ENCODE measurements at places on chromosomes 3 and 15.

DNA sequence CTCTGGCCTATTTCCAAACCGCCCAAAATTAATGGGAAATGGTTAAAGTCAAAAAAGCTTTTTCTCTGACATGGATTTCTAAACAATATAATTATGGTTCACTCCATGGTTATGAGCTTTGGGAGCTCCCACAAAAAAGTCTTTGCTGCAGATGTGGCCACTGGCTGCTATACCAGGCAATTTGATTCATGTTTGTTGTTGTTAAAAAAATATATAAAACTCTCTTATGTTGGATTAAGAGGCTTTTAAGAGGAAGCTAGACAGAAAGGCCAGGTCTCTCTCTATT is 258.6 kb downstream of the TIGIT start:
- DNase-seq: no peak

DNA sequence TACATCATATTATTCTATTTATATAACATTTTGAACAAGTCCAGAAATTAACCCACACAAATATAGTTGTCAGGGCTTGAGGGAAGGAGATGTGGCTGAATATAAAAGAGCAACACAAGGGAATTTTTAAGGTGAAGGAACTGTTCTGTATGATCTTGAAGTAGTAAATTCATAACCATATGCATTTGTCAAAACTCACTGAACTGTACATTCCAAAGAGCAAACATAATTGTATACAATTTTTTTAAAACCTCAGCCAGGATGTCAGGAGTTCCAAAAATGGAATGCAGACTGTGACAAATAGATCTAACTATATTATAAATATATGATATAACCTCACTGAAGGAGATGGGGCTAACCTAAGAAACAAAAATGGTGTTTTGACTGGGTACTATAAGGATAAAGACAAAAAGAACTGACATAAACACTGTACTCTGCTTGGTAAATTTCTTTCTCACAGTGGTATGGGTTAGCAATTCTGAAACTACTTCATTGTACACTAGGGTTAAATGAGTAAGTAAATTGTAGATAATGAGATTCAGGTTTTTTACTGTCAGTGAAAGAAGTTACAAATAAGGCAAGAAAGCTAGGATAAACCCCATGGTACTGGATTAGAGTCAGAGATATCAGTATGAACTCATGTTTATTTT is 14.4 kb downstream of the GOLGB1 start:
- DNase-seq: no peak

GRCh38 chr3:156445117-156446090 is 109.5 kb downstream of the SSR3 start:
- no peak for DNase-seq

- no peak for DNase-seq
Observed at GRCh38 chr15:40960151-40960885, 7.0 kb downstream of the CHAC1 start.

DNA sequence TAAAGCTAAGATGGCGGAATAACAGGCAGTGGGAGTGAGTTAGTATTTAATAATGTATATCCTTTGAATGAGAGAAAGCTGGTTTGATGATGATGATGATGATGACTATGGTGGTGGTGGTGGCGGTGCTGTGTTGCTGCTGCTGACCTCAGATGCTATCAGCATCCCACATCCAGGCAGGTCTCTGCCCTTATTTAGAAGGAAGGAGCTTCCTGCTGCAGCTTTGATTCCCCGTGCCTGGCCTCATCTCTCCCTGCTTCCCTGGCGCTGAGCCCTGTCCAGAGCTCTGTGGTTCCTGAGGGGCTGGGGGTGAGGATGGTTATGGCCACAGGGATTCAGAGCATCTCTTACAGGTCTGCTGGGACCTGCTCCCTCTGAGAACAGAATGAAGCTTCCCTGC is 73.1 kb downstream of the RAB11A start:
- DNase-seq: no peak

DNA sequence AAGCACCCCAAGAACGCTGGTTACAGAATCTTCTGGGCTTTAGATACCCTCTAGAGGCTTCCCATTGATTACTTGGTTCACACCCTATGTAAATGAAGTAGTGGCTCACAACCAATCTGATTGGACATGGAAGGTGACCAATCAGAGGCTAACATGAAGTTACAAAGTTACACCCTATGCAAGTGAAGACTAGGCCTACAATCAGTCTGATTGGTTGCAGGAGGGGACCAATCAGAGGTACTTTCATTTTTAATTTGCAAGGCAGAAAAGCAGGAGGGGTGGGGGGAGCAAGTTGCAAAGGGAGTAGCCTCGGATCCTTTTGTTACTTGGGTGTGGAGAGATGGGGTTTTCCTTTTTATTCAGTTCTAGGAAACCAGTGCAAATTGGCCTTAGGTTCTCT is 11.1 kb upstream of the RTP2 start:
- no peak for DNase-seq

DNA sequence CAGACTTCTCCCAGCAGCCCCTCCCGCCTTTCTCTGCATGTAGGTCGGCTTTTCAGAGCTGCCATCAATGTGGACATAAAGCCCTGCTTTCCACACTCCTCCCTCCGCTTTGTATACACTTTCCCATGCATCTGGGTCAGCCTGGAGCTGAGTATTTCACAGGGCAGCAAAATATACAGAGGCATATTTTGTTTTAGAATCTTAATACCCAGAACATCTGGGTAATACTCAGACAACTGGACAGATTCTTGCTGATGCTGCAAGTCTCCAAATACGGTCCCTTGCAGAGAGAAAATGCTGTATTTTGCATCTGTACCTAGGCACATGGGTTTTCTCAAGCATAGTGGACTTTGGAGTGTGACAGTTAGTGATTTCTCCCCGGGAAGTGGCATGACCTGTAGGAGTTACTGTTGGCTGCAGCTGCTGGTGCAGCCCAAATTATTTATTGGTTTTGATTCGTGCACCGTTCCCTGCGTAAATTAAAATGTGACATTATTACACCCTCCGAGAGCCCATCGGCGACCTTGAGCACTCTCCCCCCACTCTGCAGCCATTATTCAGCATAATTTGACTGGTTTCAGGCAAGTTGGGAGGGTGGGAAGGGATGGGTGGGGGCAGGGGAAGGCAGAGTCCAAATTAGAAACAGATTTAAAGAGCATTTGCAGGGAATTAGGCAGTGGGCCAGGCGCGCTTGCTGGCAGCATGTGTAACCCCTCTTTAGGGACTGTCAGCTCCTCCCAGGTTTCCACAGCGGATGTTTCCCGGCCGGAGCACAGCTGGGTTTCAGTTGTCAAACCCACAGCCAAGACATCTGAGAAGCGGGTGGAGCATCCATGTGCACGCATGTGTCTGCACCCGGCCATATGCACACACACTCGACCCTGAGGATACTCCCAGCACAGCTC is 100.8 kb downstream of the CPN2 start:
- DNase-seq: no peak

- peak; percentile 33 for DNase-seq
Observed at GRCh38 chr3:130925628-130926027, 31.7 kb downstream of the ATP2C1 start.

DNA sequence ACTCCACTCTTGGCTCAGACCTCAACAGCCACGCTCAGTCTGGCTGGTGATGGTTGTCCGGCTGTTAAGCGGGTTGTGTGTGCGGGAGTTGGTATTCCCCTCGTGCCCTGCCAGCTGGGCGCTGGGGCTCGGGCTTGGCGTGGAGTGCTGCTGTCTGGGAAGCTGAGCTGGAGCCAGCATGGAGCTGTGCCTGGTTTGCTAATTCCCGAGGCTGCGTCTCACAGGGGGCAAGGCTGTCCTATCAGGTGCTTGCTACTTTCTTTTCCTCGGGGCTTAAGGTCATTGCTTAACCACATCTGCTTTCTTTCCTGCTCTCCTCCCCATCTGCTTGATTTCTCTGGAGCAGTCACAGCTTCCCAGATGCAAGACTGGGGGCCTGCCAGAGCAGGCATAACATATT is 29.9 kb downstream of the PDIA5 start:
- DNase-seq: no peak

- DNase-seq: peak; percentile 56
Observed at GRCh38 chr3:129399895-129400357, 28.5 kb downstream of the EFCAB12 start.

GRCh38 chr15:78120523-78120922 is 10.7 kb downstream of the CIB2 start:
- DNase-seq: no peak

DNA sequence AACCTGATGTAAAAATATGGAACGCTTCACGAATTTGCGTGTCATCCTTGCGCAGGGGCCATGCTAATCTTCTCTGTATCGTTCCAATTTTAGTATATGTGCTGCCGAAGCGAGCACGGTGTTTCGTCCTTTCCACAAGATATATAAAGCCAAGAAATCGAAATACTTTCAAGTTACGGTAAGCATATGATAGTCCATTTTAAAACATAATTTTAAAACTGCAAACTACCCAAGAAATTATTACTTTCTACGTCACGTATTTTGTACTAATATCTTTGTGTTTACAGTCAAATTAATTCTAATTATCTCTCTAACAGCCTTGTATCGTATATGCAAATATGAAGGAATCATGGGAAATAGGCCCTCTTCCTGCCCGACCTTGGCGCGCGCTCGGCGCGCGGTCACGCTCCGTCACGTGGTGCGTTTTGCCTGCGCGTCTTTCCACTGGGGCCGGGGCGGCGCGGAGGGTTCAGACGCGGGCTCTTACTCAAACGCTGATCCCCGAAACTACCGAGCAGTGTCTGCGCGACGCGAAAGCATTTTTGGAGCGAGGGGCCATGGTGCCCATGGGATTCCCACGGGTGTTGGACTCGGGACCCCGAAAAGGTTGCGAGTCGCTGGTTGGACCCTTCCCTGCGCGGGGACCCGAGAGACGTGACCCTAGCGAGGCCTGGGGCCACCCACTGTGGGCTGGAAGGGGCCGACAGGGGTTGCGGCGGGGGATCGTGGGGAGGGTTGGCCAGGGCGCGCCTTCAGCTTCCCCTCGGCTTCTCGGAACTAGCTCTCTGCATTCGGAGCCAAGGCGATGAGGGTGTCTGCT is at the start of gene RNU6-1:
TSS of gene RNU6-1 (minus strand) at position 117 of the 820 bp plus-strand sequence.
- peak; percentile 86 for DNase-seq

DNA sequence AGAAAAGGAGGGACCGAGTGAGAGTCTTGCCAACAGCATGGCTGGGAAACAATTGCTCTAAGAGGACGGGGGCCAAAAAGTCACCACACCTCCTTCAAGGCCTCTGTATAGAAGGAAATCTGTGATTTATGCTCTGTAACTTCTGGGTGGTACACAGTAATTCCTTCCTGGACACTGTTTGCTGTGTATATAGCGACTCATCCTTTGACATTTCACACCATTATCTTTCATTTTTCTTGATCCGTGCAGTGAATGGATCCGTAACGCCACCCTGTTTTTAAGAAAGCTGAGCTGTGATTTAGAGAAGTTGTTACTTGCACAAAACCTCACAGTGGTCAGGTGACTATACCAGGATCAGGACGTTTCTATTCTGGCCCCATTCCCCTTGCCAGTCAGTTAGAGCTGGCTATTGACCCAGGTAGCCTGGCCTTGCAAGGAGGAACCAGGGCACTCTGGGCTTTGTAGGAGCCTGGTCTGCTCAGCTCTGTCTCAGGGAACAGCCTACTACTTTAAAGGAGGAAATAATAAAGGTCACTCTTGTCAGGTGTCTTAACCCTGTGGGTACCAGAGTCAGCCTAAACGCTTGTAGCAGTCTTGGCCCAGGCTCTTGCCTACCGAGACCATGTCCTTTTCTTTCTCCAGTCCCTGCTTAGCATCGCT is 86.5 kb upstream of the MYZAP start:
- DNase-seq: peak; percentile 21

DNA sequence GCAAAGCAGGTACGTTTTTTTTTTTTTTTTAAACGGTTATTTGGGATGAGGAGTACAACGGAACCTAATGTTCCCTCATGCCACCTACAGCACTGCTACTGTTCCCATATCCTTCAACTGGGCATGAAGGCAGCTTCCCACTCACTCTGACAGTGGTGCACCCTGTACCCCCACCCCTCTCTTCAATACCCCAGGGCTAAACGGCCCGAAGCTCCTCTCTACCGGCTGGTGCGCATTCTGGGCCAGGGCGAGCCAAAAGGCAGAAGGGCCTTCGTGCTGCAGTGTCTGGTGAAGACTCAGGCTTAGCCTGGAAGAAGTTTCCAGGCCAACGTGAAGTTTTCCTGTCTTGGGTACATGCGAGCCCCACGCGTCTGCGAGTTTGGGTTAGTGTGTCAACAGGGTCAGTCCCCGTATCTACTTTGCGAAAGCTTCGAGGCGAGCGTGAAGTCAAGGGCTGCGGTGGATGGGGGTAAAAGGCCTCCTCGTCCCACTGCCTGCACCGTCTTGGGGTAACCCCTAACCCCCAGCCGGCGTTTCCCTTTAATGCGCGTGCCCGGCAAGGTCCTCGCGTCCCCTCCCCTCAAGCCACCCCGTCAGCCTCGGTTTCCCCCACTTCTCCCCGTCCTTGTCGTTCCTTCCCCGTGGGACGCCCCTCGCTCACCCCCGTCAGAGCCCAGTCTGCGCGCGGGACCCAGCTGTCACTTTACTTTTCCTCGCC is 765 bp upstream of the UBE2E2 start:
- no peak for DNase-seq

DNA sequence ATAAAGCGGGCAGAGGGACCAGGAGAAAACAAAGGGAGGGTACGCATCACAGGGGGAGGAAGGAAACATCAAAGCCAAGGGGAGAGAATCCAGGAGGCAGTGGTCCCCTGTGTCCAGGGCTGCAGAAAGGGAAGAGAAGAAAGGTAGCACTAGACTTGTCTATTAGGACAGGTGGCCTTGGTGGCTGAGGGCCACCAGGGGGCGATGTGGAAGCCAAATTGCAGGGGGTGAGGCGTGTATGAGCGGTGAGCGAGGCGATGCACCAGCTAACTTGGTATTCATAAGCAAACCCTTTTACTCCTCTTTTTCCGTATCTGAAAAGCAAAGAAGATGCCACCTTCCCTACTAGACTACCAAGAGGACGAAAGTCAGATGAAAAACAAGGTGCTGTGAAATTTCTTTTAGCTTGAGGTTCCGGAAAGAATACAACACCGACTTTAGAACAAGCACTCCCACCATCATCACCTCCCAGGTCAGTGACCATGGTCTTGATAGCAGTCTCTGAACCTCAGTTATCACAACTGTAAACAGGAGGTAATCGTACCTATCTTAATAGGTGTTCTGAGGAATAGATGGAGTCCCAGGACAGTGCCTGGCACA is 654.4 kb upstream of the ADAMTS9 start:
- peak; percentile 5 for DNase-seq

DNA sequence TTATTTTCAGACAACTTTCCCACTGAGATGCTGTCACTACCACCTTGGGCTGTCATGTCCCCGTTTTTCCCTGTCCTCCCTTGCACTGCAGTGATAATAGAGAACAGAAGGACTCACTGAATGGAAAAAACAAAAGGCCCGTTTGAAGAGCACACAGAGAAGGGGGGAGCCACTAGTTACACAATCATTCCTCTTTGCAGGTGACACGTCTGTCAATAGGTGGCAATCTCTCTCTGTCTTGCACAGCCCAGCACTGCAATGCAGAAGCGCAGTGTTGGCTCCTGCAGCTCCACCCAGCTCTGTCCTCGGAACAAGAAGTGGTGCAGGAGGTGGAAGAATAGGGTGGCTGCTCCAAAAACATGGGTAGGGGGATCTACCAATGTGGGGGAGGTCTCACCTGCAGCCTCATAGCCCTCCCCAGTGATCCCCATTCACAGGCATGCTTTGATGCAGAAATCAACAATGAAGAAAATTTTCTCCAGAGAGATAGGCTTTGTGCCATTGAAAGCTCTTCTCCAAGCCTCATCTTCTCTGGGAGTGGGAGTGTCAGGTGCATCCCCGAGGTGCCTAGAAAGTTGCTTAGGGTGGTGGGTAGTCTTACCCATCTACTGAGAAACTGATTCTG is 31.8 kb downstream of the FSTL1 start:
- DNase-seq: peak; percentile 50
